Neural progenitor cell (in vitro differentiated cells): ENCODE measurements at places on chromosomes 6 and 20. TPM values are rescaled to one million over a fixed set of nuclear protein-coding genes. Genes with fewer than 3 reads are reported as not detected.

- no peaks in the 10 kb centered on the region for H3K4me1 ChIP-seq
- no peaks in the 10 kb centered on the region for H3K27me3 ChIP-seq
- no peak overlapping the region for H3K4me3 ChIP-seq
- H3K27ac ChIP-seq: no peak overlapping the region
Observed at GRCh38 chr20:46543959-46544358, 6.5 kb downstream of the OCSTAMP start.

- DNase-seq: no peak
- H3K4me3 ChIP-seq: no peak overlapping the region
- H3K36me3 ChIP-seq: no peaks in the 10 kb centered on the region
- H3K4me1 ChIP-seq: no peaks in the 10 kb centered on the region
- H3K27ac ChIP-seq: no peak overlapping the region
- H3K27me3 ChIP-seq: no peaks in the 10 kb centered on the region
Observed at GRCh38 chr20:17845701-17846475, 122.7 kb downstream of the SNX5 start.

The DCDC2 gene
- not detected in 2 replicates for total RNA-seq

DNA sequence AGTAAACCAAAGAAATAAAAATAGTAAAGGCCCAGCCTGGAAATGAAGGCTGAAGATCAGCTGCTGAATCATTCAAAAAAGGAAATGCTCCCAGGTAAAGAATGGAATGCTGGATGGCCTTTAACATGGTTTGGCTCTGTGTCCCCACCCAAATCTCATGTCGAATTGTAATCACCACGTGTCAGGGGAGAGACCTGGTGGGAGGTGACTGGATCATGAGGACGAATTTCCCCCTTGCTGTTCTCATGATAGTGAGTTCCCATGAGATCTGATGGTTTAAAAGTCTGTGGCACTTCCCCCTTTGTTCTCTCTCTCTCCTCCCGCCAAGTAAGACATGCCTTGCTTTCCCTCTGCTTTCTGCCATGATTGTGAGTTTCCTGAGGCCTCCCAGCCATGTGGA, 9.9 kb upstream of the CLIC5 start:
- no peaks in the 10 kb centered on the region for H3K27me3 ChIP-seq
- no peak overlapping the region for H3K27ac ChIP-seq
- no peaks in the 10 kb centered on the region for H3K4me1 ChIP-seq
- no peak for DNase-seq
- H3K36me3 ChIP-seq: no peaks in the 10 kb centered on the region

GRCh38 chr6:23890543-23891227, 235.3 kb upstream of the NRSN1 start:
- H3K4me1 ChIP-seq: no peaks in the 10 kb centered on the region
- no peak overlapping the region for H3K4me3 ChIP-seq
- H3K36me3 ChIP-seq: no peaks in the 10 kb centered on the region
- H3K27me3 ChIP-seq: no peaks in the 10 kb centered on the region
- DNase-seq: no peak

DNA sequence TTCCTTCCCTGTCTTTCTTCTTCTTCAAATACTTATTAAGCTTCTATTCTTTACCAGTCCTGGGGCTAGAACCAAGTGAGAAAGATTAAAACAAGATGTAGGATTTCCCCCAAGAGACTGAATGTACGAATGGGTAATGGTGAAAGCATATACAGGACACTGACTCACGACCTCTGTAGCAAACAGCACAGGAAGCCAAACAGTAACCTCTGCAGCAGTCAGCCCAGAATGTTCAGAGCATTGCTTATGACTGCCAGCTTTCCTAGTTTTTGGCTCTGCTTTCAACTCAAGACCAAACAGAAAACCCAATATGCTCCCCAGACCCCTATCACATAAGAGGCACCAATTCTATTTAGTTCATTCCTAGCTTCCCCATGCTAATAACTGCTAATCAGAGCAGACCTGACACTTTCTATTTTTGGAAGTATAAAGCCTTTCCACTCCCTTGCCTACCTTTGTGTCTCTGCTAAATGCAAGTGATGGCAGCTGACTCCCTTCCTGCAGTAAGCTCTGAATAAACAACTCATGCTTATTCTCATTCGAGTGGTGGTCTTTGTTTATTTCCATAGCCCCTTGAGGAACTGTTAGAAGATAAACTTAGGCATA, 690.6 kb downstream of the EPM2A start:
- no peak for DNase-seq
- H3K4me3 ChIP-seq: no peak overlapping the region
- peaks cover 8% of the 10 kb centered on the region for H3K4me1 ChIP-seq
- H3K36me3 ChIP-seq: no peaks in the 10 kb centered on the region

DNA sequence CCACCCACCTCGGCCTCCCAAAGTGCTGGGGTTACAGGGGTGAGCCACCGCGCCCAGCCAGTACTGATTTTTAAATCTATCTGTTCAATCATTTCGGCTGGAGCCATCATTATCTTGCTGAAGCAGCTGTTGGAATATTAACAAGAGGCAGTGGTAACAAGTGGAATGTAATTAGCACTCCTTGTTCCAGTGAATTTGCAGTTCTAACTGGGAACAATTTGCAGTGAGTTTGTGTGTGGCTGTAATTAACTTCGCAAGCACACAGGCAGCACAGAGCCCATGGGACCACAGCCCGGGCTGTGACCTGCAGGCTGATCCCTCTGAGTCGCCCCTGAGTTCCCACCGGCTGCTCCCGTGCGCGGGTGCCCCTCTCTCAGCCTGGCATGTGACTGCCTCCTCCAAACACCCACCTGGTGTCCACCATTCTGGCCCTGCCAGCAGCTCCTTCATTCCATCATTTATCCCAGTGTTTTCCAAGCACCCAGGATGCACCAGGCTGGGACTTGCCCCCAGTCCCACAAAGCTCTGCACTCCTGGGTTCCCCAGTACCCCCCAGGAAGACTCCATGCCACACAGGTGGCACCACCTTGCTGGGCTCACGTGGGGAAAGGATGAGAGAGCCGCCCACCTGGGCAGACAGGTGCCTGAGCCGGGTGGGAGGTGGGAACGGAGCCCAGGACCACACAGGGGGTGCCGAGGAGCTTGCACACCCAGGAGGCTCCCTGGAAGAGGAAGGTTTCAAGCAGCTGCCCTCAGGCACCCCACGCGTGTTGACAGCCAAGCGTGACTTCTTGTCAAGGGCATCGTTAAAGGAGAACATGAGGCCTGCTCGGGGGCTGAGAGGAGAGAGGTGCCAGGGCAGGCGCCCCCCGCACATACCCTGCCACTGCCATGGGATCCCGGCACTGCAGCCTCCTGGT, 75.2 kb downstream of the YTHDF1 start:
- H3K4me1 ChIP-seq: peaks cover 6% of the 10 kb centered on the region
- no peaks in the 10 kb centered on the region for H3K27me3 ChIP-seq
- no peak overlapping the region for H3K27ac ChIP-seq
- DNase-seq: no peak
- H3K4me3 ChIP-seq: no peak overlapping the region

The CDK19 gene
- total RNA-seq: 25.0 and 34.4 TPM in 2 replicates
